Activated effector memory CD4-positive, alpha-beta T cell treated with anti-CD3 and anti-CD28 coated beads, Interleukin-2, amount 50 U/mL, for 16 hours (primary cell): ENCODE measurements at places on chromosomes 1 and 21.

DNA sequence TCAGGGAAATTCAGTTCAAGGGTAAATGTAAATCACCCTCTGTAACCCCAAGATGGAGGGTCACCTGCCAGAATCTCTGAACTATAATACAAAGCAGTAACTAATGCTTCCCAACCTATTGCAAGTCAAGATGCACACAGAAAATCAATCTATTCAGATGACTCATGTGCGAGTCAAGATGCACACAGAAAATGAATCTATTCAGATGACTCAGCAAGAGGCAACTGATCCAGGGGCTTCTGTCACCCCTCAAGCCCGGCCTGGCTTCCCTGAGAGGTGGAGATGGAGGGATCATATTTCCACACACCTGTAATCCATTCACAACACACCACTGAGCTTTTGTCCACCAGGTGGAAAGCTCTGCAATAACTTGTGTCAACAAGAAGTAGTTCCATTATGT, 17.4 kb upstream of the HIVEP3 start:
- DNase-seq = no peak

DNA sequence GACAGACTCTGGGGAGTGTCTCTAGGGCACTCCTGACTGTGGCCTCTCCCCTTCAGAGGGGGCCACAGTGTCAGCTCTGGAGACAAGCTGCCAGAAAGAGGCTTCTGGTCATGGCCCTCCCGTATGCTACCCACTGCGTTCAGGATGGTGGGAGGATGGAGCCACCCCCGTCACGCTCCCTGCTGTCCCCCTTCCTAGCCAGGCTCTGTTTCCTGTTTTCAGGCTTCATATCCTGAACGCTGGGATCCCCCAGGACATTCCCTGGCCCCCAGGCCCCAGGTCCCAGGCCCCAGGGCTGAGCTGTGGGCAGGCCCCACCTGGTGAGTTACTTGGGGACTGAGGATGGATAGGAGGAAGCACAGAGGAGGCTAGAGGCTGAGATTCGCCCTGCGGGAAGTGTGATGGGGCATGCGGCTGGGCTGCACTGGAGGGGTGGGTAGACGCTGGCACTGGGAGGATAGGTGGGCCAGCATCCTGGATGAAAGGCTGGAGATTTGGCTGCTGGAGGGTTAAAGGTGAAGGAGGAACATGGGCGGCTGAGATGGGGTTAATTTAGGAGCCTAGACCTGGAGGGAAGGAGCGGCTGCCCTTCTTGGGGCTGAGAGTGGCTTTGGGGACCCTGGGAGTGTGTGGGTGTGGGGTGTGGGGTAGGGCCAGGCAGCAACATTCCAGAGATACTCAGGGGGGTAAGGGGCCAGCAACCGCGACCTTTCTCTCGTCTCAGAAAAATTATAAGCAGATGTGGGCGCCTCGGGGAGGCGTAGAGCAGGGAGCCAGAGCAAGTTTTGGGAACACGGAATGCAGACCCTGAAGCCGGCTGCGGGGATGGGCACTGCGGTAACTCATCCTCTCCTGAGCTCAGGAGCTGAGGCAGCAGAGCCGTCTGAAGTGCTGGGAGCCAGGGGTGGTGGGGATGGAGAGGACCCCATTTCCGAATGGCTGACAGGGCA, 8.7 kb downstream of the PEAR1 start:
- no peak for DNase-seq

- DNase-seq = no peak
Measured at GRCh38 chr1:232149287-232150201, 480.4 kb downstream of the SIPA1L2 start.

- no peak for DNase-seq
Measured at GRCh38 chr1:235907187-235907896, 40.6 kb upstream of the LYST start.

DNA sequence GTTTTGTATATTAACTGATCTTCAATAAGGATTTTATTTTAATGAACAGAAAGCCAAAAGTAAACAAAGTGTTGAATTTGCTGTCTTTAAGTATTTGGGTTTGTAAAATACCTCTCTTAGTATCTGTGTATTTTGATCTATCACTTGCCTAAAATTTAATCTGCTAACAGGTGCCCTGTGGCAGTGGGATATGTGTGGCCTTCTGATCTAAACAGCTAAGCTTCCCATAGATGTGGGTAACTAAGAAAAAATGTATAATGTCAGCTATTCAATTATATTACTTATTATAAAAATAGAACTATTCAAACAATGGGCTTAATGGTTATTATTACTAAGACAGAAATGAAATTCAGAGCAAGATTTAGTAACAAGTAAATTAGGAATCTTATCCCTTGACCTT, 15.2 kb downstream of the LRRC39 start:
- DNase-seq = no peak

- DNase-seq = no peak
Measured at GRCh38 chr1:212518188-212519054, 85.7 kb downstream of the NENF start.

- no peak for DNase-seq
Measured at GRCh38 chr1:53288790-53289429, 39.0 kb downstream of the LRP8 start.

DNA sequence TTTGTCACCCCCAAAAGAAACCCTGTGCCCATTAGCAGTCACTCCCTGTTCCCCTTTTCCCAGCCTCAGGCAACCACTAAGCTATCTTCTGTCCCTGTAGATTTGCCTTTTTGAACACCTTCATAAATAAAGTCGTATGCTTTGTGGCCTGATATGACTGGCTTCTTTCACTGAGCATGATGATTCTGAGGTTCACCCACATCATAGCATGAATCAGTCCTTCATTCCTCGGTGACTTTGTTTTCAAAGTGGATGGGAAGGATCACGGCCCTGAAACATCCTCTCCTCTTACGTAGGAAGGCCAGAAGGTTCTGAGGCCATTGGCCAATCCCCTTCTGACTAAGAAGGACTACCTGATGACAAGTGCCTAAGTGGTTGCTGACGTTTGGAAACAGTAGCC, 39.1 kb downstream of the NIPAL3 start:
- no peak for DNase-seq

GRCh38 chr1:38076038-38076437, 29.4 kb upstream of the POU3F1 start:
- no peak for DNase-seq

- DNase-seq = no peak
Measured at GRCh38 chr1:220516014-220516721, 11.8 kb upstream of the MARK1 start.

GRCh38 chr1:23720256-23720995, 22.8 kb upstream of the ELOA start:
- DNase-seq = peak; percentile 63

DNA sequence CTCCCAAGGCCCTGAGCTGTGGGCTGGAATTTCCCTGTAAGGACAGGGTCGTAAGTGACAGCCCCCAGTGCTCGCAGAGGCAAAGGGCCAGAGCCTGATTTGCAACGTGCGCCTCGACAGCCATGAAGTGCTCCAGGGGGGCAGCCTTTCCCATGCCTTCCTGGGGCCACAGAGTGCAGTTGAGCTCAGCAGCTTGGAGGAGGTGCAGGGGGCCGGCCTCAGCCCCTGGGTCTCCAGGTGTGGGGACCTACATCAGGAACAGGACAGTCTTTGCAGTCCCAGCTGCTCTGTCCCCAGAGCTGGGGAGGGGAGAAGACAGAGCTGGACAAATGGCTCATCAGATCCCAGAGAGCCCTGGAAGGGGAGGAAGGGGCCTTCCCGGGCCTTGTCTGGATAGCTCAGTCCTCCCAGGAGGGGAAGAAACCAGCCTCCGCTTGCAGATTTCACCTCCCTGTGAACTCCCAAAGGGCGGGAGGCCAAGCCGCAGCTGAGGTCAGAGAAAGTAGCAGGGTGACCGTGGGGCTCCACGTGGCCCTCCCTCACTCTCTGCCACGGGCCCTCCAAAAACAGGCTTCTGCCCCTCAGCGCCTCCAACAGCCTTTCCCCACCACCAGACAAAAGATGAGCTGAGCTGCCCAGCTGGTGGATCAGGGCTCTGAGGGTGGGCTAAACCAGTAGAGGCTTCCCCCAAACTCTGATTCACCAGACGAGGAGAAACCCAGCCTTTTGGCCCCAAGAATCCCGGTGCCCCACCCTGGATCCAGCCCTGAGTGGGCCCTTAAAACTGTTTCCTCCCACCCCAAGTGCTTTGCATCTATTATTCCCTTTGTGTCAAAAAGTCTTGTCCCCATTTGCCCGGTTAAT, 76.5 kb downstream of the DHRS3 start:
- DNase-seq = peak; percentile 49

- DNase-seq = no peak
Measured at GRCh38 chr1:245107776-245108114, 47.0 kb upstream of the KIF26B start.

- DNase-seq = peak; percentile 56
Measured at GRCh38 chr21:36718951-36719501, 20.1 kb downstream of the SIM2 start.

DNA sequence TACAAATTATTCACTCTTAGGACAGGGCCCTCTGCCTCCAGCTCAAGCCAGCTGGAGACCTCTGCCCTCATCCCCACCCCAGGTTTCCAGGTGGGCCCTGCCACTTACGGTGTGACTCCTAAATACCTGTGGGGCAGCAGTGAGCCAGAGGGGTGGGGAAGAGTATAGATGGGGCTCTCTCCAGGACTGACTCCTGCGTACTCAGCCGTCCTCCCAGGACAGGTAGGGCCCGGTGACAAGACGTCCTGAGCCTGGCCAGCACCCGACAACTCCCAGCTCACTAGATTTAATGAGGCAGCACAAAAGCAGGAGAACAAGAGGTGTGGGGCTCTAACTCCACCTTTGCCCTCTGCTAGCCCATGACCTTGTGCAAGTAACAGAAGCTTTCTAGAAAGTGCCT, 16.8 kb downstream of the GNG12 start:
- DNase-seq = no peak

DNA sequence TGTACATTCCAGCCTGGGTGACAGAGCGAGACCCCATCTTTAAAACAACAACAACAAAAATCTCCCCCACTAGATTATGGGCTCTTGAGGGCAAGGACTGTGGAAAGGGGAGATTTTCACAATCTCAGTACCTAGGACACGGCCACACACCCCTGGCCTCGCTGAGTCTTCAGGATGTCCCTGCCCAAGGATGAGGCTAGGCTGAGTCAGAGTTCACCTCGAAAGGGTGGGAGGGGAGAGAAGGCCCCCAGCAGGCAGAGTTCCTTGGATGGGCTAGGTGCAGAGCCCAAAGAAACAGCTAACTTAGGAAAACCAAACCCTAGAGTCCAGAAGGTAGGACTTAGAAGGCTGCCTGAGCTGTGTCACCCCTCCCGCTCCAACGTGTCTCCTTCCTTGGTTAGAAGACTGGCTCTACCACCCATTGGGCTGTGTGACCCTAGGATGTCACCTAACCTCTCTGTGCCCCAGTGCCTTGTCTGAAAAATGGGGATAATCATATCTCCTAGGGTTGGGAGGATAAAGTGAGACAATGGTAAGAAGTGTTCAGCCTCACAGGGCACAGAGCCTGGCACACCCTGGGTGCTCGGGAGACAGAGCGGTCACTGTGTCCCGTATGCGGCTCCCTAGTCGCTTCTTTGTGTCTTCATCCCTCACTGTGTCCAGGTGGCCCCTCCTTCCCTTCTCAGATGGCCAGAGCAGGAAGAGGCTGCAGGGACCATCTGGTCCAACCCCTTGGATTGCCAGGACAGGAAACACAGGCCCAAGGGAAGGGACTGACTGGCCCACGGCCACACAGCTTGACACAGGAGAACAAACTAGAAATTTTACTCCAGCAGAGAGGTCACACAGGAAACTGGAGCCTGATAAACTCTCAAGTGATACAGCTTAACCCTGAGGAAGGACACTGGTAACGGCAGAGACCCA, 11.2 kb downstream of the TRIM62 start:
- no peak for DNase-seq

DNA sequence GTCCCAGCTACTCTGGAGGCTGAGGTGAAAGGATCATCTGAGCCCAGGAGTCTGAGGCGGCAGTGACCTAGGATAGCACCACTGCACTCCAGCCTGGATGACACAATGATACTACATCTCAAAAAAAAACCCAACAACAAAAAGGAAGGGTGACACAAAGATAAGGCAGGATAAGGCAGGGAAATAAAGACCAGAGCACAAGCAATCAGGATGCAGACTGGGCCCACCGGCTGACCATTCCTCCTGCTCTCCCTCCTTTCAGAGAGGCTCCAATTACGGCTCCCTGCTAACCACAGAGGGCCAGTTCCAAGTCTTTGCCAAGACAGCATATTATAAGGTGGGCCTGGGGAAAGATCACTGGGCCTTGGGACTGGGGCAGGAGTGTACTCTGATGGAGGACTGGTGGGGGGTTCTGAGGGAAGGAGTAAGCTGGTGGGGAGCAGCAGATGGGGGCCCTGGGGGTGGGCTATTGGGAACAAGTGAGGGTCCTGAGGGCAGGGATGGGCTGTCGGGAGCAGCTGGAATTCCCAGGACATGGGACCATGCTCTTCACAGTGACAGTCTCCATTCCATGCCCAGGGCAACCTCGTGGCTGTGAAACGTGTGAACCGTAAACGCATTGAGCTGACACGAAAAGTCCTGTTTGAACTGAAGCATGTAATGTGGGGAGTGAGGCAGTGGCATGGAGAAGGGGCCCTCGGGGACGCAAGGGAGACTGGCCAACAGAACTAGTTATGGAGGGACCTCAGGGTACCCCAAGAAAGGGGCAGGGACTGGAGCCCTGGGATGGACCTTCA, 7.3 kb downstream of the NPR1 start:
- no peak for DNase-seq

GRCh38 chr1:27339213-27339612, 2.6 kb upstream of the SYTL1 start:
- DNase-seq = no peak

- no peak for DNase-seq
Measured at GRCh38 chr1:40711465-40712404, 20.2 kb downstream of the NFYC start.

- DNase-seq = no peak
Measured at GRCh38 chr21:18411565-18411964, 8.0 kb upstream of the TMPRSS15 start.

- no peak for DNase-seq
Measured at GRCh38 chr1:90973897-90974798, 47.7 kb downstream of the ZNF644 start.

- no peak for DNase-seq
Measured at GRCh38 chr1:10803971-10804820, 7.8 kb upstream of the CASZ1 start.

DNA sequence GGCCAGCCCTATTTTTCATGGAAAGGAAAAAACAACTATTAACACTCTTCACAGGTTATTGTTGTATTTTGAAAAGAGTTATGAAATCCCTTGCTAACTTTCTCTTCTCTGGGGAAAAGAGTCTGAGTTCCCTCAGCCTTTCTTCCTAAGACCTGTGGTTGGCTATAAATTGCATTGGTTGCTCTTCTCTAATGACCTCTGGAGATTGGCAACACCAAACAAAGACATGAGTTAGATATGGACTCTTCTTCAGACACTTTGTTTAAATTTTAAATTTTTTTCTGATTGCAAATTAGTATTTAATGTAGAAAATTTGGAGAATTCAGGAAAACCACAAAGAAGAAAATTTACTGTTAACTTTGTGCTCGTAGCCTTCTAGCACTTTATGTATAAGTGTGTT, 275.7 kb downstream of the PBX1 start:
- no peak for DNase-seq
